ENCODE measurements at places on chromosomes 6 and 20.

DNA sequence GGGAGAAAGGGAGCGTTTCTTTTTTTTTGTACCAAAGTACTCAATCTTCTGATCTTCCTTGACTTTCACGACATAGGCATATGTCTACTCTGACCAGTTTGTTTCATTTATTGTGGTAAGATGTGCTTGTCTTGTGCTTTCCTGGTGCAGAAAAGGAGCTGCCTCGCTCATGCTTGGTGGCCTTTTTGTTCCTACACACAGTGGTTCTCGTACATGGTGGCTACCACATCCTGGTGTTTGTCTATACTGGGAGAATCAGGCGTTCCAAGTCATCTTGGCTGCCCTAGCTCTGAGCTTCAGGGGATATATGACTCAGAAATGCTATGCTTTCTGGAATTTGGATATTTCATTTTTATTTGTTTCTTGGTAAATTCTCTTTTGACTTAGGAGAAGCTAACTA lies 31.8 kb downstream of the MYB start:
- peak; percentile 64 for DNase-seq

DNA sequence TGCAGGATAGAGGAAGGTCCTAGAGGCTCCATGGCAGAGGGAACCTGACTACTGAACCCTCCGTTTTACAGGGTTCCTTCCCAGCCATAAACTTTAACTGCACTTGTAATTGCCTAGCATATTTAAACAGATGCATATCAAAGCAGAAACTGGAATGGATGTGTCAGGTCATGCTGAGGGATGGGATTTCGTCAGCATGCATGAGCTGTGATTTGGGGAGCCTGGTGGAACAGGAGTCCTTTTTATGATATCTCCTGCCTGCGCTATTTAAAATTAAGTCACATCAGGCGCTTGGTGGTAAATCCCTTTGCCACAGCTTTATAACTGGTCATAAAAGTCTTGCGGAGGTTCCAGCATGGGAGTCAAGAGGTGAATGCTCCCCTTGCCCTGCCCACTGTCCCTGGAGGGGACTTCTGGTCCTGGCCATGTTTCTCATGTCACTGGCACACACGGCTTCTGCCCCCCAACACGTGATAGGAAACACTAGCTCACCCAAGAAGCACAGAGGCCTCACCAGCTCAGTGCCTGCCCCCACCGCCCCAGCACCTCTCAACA lies 26.0 kb upstream of the PCMTD2 start:
- DNase-seq, result no peak

DNA sequence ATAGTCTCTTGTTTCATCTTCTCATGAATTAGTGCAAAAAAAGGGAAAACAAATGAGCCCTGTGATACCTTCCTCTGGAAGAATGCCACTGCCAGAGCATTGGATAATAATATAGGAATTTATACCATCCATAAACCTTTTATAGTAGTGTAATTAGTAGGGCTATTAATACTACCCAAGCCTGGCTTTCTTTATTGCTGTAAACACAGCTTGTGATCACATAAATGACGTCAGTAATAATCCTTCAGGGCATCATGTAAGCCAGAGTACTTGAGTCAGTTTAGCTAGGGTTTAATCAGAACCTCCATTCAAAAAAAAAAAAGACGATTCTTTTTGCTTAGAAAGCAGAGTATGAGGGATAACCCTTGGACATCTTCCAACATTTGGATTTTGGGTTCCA lies 264.8 kb downstream of the SLC35F1 start:
- no peak for DNase-seq

DNA sequence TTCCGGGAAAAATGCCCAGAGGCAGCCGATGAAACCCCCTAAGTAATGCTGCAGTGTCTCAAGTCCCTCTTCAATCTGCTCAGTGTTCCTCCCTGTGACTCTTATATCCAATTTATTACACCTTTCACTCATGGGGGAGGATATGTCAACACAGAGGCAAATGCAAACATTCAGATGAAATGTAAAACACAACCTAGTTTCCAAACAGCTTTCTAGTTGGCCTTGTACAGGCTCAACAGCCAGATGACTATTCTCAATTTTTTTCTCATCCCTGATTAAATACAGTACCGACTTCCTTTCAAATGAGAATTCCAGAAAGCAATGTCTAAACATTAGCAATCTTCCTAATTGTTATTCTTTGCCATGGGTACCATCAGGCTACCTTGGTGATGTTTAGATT lies 65.0 kb downstream of the BLOC1S5 start:
- no peak for DNase-seq

DNA sequence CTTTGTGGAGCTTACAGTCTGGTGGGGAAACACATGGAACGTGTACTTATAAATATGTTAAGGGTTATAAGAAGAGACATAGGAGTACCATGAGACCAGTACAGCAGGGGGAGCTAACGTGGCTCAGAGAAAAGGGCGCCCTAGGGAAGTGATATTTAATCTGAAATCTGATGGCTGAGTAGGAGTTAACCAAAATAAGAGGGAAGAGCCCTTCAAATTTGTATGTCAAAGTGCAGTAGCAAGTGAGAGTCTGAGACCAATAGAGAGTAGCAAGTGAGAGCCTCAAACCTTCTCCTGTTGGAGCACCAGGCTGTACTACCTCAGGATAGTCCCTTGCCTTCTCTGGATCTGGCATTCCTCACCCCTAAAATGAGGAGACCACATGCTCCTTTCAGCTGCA lies 6.1 kb upstream of the PKIG start:
- peak; percentile 65 for DNase-seq

DNA sequence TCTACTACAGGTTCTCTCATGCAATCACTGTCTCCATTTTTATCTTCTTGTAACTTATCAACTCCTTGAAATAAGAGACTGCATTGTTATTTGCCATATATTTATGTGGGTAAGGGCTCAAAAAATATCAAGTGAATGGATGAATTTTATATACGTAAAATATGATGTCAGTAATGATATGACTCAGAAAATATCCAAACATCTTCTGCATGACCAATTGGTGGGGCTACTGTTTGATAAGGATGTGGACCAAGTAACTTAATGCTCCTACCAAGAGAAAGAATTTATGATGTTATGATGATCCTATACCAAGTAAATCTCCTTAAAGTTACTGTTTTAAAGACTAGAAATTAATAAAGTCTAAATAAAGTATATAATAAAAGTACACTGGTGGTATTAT lies 103.7 kb downstream of the OGFRL1 start:
- DNase-seq, result no peak

- no peak for DNase-seq
Measured at GRCh38 chr6:118317581-118318563, 230.2 kb upstream of the PLN start.

DNA sequence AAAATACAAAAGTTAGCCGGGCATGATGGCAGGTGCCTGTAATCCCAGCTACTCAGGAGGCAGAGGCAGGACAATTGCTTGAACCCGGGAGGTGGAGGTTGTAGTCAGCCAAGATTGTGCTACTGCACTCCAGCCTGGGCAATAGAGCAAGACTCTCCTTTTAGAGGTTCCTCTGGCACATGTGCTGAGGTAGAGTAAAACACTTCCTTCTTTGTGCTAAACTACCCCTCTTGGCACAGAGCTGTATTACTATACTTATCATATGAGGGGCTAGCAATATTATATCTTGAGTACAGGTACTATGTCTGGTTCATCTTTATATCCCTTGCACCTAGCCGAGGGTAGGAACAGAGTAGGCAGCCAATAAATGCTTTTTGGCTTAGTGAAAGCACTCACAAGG lies 40.2 kb upstream of the SAMHD1 start:
- DNase-seq, result no peak

GRCh38 chr6:135555550-135555949 lies 58.0 kb upstream of the AHI1 start:
- DNase-seq, result no peak

- DNase-seq, result peak; percentile 71
Measured at GRCh38 chr6:38337819-38338465, 301.8 kb downstream of the BTBD9 start.

DNA sequence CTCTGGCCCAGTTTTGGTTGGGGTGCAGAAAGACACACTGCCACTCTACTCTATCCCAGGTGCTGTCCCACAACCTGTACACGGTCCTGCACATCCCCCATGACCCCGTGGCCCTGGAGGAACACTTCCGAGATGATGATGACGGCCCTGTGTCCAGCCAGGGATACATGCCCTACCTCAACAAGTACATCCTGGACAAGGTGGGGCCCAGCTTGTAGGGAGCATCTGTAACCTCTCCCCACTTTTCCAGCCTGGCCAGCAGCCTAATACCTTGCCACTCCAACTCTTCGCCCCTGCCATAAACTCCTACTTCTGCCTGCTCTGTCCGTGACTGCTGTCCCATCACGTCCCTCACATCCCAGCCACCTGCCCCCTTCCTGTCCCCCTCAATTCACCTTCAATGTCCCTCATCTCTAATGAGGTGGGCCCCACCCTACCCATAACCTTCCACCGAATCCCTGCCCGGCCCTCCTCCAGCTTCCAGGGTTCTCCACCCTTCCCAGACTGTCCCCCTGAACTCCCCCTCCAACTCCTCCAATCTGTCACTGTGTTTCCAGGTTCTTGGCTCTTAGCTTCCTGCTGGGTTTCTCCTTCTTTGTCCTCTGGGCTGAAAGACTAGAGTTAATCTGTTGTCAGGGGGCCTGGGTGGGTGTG lies 12.1 kb downstream of the DEF6 start:
- DNase-seq, result no peak

DNA sequence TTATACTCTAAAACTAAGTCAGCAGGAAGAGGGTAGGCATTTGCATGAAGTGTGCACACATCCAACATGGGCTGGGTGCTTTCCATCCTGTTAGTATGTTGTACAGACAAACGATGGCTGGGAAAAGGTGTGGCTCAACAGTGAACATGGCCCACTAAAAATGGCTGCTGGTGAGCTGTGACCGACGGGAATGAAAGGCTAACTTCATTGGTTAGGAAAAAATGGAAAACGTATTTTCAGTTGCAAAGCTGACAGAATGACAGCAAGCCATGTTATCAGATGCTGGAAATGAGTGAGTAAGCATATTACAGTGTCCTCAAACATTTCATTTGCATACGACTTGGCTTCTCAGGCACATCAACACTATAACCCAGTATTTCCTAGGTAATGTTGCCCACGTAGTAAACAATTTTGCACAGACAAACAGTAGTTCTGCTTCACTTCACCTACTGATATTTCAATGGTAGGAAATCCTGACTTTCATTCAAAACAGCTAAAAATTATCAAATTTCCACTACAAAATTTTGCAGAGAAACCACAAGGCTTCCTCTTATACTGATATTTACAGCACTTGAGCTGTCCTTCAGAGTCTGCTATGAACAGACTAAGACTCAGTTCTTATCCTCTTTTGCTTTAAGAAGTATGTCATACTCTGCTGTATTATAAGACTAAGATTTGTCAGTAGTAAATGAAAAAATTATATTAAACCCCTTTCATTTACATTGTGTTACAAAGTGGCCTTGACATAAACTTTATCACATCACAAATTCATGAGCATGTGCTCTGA lies 98.9 kb downstream of the IRF4 start:
- DNase-seq, result no peak

GRCh38 chr6:125746731-125747588 lies 2.5 kb upstream of the HEY2 start:
- DNase-seq, result peak; percentile 7

GRCh38 chr20:53512076-53512475 lies 81.6 kb downstream of the ZNF217 start:
- no peak for DNase-seq

- DNase-seq, result no peak
Measured at GRCh38 chr20:11522366-11522741, 395.3 kb upstream of the BTBD3 start.

- DNase-seq, result peak; percentile 9
Measured at GRCh38 chr6:36323062-36323461, 13.6 kb downstream of the BNIP5 start.

DNA sequence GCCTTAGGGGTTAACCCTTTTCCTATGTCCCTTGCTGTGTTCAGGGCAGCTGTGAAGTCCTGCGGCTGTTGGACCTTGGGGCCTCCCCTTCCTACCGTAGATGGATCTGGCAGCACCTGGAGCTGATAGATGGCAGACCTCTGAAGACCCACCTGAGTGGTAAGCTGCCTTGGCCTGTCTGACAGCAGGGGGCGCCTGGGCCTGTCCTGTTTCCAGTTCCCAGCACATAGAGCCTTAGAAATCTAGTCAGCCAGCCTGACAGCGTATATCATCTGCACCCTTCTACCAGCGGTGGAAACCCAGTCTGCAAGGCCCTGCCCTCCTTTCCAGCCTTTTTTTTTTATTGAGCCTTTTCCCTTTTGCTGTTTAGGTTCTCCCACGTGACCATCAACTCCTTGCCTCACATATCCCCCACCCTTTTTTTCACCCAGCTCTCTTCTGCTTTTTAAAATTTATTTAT lies 26.6 kb downstream of the CNBD2 start:
- peak; percentile 90 for DNase-seq

DNA sequence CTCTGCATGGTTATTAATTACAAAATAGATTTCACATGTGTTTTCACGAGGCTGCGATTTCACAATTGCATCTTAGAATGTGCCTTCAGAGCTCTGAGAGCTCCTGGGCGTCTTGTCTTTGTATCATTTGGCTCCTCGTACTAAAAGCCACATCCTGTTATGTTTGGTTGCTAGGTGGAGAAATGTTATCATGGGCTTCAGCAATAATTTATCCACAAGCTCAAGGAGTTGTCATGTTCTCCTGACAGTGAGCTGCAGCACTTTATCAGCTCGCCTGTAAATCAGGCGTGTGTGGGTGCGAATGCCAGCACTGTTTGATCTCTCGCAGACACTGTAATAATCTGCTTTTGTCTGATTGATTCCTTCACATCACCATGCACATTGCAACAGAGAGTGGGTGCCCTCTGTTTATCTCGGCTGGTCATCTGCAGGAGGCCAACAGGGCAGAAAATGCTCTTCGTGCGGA lies 218.6 kb upstream of the ZFP64 start:
- no peak for DNase-seq

GRCh38 chr6:12048609-12049008 lies 36.5 kb downstream of the HIVEP1 start:
- DNase-seq, result no peak

DNA sequence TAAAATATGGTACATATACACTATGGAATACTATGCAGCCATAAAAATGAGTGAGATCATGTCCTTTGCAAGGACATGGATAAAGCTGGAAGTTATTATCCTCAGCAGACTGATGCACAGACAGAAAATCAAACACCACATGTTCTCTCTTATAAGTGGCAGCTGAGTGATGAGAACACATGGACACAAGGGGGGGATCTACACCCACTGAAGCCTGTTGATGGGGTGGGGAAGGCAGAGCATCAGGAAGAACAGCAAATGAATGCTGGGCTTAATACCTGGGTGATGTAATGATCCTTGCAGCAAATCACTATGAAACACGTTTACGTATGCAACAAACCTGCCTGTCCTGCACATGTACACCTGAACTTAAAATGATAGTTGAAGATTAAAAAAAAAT lies 71.3 kb downstream of the MANEA start:
- no peak for DNase-seq

GRCh38 chr6:35920793-35921732 lies at the start of gene SRPK1:
SRPK1 (minus strand) TSS chr6:35921098; CDS start chr6:35921056, 42 bp downstream.
- DNase-seq, result peak; percentile 89

GRCh38 chr20:35610833-35611427 lies 4.7 kb upstream of the SPAG4 start:
- DNase-seq, result no peak

DNA sequence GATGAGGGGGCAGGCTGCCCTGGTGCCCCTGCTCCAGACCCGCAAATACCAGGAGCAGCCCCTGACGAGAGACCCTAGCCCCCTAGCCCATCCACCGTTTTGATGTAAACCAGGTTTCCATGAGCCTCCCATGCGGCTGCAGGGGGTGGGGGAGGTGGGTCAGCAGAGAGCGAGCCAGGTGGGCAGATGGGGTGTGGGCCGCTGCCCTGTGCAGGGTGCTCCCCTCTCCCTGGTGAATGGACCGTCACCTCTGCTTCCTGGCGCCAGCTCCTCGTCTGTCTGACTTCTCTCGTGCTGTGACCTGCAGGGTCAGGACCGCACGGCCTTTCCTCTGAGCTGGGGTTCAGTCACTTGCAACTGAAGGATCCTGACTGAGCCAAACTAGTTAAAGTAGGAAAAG lies 15.7 kb upstream of the BHLHE23 start:
- DNase-seq, result no peak

Data from PC-3 (cell line).